ENCODE measurements at places on chromosomes 6 and 20. TPM values are rescaled to one million over a fixed set of nuclear protein-coding genes. Genes with fewer than 3 reads are reported as not detected.

- no peak overlapping the region for H3K27ac ChIP-seq
- H3K4me3 ChIP-seq, result no peak overlapping the region
- no peak for DNase-seq
Measured at GRCh38 chr20:41482647-41483552, 116.3 kb upstream of the EMILIN3 start.

DNA sequence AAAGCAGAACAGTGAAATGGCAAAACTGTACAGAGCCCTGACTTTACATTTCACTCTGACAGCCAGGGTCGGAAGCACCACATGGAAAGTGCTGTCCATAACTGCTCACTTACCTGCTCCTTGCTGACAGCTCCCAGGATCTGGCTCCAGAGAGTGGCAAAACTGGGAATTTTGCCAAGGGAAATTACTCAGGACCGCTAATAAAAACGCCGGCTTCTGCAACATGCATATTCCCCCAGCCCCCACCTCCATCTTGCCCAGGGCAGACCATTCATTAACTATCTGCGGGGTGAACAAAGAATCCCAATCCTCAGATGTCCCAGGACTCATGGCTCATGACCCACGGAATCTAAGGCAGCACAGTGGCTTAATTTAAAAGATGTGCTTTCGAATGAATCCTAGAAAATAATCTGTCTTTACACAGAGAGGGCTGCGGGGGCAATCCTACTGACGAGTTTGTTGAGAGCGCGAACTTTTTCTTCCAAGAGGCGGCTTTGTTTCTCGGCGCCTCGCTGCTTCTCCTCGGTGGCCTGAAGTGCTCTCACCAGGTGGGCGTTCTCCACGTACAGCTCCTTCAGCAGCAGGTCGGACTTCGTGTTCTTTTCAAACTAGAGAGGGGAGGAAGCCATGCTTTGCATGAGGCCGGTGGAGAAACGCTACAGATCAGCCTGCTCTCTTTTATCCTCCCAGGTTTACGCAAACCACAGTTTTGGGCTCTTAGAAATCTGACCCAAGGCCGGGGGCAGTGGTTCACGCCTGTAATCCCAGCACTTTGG lies 45.8 kb downstream of the GINS1 start:
- no peak overlapping the region for H3K27ac ChIP-seq
- no peak for DNase-seq
- H3K27me3 ChIP-seq, result no peaks in the 10 kb centered on the region
- H3K4me1 ChIP-seq, result no peaks in the 10 kb centered on the region
- H3K36me3 ChIP-seq, result peaks cover 6% of the 10 kb centered on the region

DNA sequence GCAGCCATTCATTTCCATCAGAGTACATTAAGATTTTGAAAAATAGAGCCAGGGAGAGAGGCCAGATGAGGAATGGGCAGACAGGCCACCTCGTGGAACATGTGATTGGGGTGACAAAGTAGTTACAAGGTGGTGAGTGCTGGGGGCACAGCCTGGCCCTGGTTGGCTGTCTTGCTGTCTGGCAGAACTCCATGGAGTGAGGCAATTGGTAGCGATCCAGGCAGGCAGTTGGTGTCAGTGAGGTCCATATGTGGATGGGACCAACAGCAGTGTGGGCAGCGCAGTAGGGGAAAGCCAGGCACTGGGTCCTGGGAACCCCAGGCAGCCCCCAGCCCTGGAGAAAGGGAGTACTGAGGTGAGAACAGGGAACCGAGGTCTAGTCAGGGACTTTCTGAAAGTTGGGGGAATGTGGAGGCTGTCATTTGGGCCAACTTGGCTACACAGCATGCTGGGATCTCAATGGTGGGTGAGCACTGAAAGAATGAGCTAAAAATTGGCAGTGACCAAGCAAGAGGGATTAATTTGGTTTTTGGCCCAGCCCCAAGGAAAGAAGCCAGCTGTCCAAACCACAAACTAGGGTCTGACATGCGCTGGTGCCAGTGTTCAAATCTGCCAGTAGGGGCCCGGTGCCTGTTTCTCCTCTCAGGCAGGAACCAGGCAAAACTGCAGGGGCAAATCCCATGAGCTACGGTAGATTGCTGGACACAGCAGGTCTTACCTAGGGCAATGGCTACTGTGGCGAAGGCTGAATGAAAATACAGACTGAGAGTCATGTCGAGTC lies 61.4 kb upstream of the E2F3 start:
- no peak overlapping the region for H3K27ac ChIP-seq
- H3K36me3 ChIP-seq, result no peaks in the 10 kb centered on the region
- no peaks in the 10 kb centered on the region for H3K27me3 ChIP-seq
- H3K4me3 ChIP-seq, result no peak overlapping the region
- no peak for DNase-seq

DNA sequence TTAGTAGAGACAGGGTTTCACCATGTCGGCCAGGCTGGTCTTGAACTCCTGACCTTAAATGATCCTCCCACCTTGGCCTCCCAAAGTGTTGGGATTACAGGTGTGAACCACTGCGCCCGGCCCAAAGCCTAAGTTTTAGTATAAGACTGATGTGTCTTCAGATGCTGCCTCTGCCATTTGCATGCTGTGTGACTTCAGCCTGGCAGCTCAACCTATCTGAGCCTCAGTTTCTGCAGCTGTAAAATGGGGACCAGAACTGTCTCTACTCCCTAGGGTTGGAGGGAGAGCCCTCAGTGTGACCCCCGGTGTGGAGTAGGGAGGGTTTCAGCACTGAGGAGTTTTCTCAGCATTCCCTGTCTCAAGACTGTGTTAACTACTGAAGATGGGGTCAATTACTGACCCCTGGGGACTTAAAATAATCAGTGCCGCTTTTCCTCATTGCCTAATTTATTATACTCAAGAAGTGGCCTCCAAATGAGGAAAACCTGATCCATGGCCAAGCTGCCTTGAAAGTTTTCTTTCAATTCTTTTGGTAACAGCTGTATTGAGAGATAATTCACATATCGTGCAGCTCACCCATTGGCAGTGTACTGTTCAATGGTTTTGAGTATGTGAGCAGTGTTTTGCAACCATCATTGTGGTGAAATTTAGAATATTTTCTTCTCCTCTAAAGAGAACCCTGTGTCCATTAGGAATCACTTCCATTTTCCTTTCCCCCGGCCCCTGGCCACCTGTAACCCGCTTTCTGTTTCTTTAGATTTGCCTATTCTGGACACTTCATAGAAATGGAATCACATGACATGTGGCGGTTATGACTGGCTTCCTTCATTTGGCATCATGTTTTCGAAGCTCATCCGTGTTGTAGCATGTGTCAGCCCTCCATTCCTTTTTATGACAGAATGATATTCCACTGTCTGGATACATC lies 64.8 kb downstream of the PHACTR3 start:
- no peaks in the 10 kb centered on the region for H3K36me3 ChIP-seq
- no peak overlapping the region for H3K27ac ChIP-seq
- H3K27me3 ChIP-seq, result no peaks in the 10 kb centered on the region
- DNase-seq, result no peak

- no peak overlapping the region for H3K27ac ChIP-seq
- H3K27me3 ChIP-seq, result peaks cover 1% of the 10 kb centered on the region
- no peaks in the 10 kb centered on the region for H3K4me1 ChIP-seq
- H3K4me3 ChIP-seq, result no peak overlapping the region
- no peaks in the 10 kb centered on the region for H3K36me3 ChIP-seq
Measured at GRCh38 chr6:128605961-128606360, 85.6 kb upstream of the PTPRK start.

- H3K27me3 ChIP-seq, result no peaks in the 10 kb centered on the region
- H3K4me1 ChIP-seq, result no peaks in the 10 kb centered on the region
Measured at GRCh38 chr6:170124836-170125235, 166.0 kb downstream of the DLL1 start.

The CTAGE9 gene
- total RNA-seq, result not detected

DNA sequence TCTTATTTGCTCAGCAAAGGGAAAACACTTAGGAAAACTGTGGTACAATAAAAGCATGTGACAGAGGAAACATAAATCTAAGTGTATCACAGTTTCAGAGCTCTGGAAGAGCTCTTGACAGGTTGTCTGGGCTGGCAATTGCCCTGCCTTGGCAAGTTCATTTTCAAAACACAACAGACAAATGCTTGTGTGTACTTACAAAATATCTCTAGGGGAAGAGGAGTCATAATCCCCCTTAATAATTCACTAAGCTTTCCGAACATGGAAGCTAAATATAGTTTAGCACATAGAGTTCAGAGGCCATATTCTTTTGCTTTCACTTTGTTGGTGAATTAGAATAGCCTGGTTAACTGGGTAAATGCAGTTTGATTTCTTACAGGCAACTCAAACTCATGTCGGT lies 211.6 kb upstream of the THEMIS start:
- no peaks in the 10 kb centered on the region for H3K36me3 ChIP-seq
- no peak overlapping the region for H3K27ac ChIP-seq
- no peaks in the 10 kb centered on the region for H3K27me3 ChIP-seq
- peak overlapping the region; percentile 72 for H3K4me3 ChIP-seq
- H3K4me1 ChIP-seq, result no peaks in the 10 kb centered on the region

- DNase-seq, result peak; percentile 81
- no peaks in the 10 kb centered on the region for H3K27me3 ChIP-seq
- H3K36me3 ChIP-seq, result no peaks in the 10 kb centered on the region
- H3K4me3 ChIP-seq, result no peak overlapping the region
- peaks cover 2% of the 10 kb centered on the region for H3K4me1 ChIP-seq
Measured at GRCh38 chr6:85464722-85465150, 14.9 kb downstream of the NT5E start.

DNA sequence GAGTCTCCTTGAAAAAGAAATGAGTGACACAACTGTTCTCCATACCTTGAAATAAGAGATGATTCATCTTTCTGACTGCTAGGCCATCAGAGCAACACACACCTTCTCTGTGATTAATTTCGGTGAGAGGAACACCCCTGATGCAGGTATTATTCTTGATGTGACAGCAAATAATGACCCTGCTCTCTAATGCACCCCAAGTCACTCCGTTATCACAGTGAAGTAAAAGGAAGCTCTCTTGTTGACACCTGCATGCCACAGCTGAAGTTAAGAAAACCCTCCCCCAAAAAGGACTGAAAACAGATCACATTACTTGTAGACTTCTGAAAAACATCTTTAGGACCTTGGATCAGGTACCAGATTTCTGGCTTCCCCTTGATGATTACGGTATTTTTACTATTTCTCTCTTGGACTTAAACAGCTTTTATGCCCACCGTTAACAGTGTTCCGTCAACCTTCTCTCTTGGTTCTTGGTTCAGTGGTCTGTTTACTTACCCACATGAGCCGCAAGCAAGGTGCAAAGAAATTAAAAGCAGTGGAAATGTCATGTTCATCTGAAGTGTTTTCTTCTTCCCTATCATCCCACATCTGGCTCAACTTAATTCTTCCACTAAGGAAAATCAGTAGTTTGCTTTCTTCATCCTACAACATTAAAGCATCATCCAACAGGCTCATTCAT lies 249.7 kb downstream of the GMPR start:
- no peaks in the 10 kb centered on the region for H3K27me3 ChIP-seq
- H3K36me3 ChIP-seq, result no peaks in the 10 kb centered on the region
- no peak overlapping the region for H3K27ac ChIP-seq
- H3K4me1 ChIP-seq, result no peaks in the 10 kb centered on the region
- no peak for DNase-seq
- no peak overlapping the region for H3K4me3 ChIP-seq

- no peak for DNase-seq
- H3K4me3 ChIP-seq, result no peak overlapping the region
- no peaks in the 10 kb centered on the region for H3K27me3 ChIP-seq
- no peaks in the 10 kb centered on the region for H3K36me3 ChIP-seq
- peaks cover 5% of the 10 kb centered on the region for H3K4me1 ChIP-seq
- no peak overlapping the region for H3K27ac ChIP-seq
Measured at GRCh38 chr6:15796844-15797243, 134.0 kb upstream of the DTNBP1 start.

DNA sequence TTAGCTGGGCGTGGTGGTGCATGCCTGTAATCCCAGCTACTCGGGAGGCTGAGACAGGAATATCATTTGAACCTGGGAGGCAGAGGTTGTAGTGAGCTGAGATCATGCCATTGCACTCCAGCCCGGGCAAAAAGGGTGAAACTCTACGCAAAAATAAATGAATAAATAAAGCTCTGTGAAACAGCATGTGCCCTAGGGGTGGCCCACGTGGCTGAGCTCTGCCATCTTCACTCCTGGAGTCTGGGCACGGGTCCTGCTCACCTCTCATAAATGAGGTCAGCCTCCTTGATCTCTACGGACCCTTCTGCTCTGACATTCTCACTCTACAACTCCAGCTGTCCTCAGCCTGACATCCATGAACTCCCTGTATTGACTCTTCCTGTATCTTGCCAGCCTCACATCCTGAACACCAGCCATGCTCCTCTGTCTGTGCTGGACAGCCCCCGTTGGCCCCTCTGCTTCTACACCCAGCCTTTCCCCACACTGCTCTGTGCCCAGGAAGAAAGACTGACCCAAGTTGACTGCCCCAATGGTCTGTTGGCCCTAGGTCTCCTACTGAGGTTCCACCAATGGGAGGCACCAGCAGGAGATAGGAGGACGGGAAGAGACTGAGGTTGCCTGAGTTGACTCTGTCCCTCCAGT lies 21.9 kb downstream of the CPNE5 start:
- no peak overlapping the region for H3K27ac ChIP-seq
- no peaks in the 10 kb centered on the region for H3K27me3 ChIP-seq
- no peak for DNase-seq
- H3K4me3 ChIP-seq, result no peak overlapping the region
- no peaks in the 10 kb centered on the region for H3K4me1 ChIP-seq

GRCh38 chr6:154590756-154591155 lies 80.3 kb upstream of the CNKSR3 start:
- H3K36me3 ChIP-seq, result no peaks in the 10 kb centered on the region
- no peaks in the 10 kb centered on the region for H3K27me3 ChIP-seq
- H3K4me1 ChIP-seq, result no peaks in the 10 kb centered on the region
- no peak overlapping the region for H3K27ac ChIP-seq
- H3K4me3 ChIP-seq, result no peak overlapping the region

DNA sequence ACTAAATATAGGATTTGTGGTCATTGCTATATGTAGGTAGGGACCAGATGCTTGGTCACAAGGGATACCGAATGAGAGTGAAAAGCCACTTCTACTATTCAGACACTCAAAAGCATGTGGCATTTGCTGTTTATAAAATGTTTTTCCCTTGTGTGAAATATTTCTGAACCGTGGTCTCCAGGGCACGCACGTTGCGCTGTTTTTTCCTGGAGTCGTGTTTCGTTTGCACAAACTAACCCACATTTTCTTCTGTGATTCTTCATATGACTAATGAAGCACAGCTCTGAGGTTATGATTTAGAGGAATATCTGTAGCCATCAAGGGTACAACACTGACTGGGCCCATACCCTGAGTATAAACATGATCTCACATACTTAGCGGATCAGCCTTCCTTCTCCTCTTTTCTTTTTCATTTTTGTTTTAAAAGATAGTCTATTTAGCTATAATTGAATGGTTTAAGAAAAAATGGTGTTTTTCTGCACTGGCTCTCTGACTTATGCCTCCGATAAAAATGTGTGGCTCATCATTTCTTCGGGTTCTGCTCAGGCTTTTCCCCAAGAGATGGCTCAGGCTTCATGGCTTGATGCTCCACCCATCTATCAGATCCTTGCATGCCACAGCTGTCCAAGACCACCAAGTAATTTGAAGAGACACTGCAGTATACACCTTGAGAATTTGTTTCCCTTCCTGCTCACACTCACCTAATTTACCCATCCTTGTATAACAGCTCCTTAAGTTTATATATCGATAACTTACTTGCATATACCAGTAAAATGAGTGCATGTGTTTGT lies 59.9 kb upstream of the HBS1L start:
- H3K36me3 ChIP-seq, result no peaks in the 10 kb centered on the region
- H3K27me3 ChIP-seq, result peaks cover 2% of the 10 kb centered on the region
- no peak overlapping the region for H3K4me3 ChIP-seq
- H3K4me1 ChIP-seq, result no peaks in the 10 kb centered on the region
- DNase-seq, result no peak

GRCh38 chr6:33197431-33198048 lies 2.9 kb downstream of the RXRB start:
- no peaks in the 10 kb centered on the region for H3K4me1 ChIP-seq
- H3K4me3 ChIP-seq, result no peak overlapping the region
- H3K27ac ChIP-seq, result no peak overlapping the region
- H3K36me3 ChIP-seq, result no peaks in the 10 kb centered on the region
- DNase-seq, result peak; percentile 75
- no peaks in the 10 kb centered on the region for H3K27me3 ChIP-seq

The SNAI1 gene
- total RNA-seq, result 10.4 TPM

The RIPOR3 gene
- 8.0 TPM for total RNA-seq

Measured in aorta (tissue), 5 donors.